PC-9 (cell line): ENCODE measurements at places on chromosomes 16 and 17.

- no peak for DNase-seq
These were observed 468.7 kb upstream of the C16orf82 start for GRCh38 chr16:26598061-26598460.

DNA sequence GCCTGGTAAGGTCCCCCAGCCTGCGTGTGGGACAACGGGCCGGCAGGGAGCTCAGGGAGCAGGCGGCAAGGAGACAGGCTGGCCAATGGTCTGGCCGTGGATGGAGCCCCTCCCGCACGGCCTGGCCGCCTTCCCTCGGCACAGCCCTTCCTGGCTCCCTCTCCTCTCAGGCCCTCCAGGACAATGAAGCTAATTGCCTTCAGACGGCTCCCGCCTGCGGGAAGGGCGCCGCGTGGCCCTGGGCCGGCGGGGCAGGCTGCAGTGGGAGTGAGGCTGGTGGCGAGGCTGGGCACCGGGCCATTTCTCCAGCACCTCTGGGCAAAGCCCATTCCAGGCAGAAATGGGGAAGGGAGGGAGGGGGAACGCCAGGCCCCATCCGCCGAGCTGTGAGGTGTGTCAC lies 50.9 kb downstream of the ENGASE start:
- DNase-seq, result no peak

DNA sequence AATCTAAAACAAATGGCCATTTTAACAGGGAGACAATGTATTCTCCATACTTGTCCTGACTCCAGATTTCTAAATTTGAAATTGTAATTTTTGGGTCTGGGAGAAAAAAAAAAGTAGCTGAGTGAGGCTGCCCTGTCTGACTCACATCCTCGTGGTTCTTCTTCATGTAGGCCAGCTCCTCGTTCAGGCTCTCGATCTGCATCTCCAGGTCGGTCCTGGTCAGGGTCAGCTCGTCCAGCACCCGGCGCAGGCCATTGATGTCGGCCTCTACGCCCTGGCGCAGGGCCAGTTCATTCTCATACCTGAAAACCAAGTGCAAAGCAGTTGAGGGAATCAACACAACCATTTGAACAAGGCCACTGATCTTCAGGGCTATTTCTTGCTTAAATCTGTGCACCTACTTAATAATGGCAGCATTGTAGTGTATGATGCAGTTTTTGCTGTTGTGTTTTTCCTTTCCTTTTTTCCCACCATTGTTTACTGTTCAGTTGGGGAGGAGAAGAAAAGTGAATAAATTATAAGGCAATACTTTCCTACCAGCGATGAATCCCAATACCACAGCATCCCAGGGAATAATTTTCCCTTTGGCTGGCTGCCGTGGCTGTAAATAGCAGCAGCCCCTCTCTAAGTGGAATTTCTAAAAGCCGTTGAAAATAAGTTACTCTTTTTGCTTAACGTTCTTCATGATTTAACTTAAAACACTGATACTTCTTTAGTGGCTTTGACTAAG lies 2.2 kb downstream of the KRT12 start:
- no peak for DNase-seq

GRCh38 chr16:19167710-19168370 lies at the start of gene SYT17:
SYT17 (plus strand) TSS chr16:19168240; CDS start chr16:19168647, 407 bp downstream.
- DNase-seq, result peak; percentile 90

DNA sequence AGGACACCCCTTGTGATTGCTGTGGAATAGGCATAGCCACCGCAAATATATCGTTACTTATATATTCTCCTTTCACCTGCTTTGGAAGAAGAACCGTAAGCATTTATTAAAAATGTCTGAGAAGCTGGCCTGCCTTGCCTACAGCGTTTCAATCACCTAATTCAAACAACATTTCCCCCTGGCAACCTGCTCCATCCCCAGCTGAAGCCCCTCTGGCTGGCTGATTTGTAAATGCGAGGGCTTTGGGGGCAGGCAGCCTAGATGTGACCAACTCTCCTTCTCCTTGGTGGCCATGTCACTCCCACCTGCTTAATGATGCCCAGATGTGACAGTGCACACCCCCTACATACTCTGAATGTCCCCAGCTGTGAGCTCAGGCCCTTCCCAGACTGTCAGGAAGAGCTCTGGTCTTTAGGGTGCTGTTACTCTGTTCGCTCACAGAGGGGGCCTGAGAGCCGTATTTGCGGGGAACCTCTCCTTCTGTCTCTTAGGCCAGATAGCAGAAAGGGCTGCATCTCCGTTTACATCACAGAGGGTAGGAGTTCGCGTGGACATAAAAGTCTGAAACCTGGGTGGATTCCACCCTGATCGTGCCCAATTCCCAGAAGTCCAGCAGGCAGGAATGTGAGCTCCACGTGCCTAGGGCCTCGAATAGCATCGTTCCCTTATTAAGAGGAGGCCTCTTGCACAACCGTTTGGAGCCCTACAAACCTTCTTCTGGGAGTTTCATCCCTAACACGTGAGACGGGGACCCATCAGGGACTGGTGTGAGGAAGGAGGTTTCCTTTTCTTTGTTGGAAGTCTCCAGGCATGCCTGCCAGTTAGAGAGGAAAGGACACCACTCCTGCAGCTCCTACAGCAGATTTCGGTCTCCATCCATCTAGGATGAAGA lies 2.4 kb upstream of the SDK2 start:
- no peak for DNase-seq

DNA sequence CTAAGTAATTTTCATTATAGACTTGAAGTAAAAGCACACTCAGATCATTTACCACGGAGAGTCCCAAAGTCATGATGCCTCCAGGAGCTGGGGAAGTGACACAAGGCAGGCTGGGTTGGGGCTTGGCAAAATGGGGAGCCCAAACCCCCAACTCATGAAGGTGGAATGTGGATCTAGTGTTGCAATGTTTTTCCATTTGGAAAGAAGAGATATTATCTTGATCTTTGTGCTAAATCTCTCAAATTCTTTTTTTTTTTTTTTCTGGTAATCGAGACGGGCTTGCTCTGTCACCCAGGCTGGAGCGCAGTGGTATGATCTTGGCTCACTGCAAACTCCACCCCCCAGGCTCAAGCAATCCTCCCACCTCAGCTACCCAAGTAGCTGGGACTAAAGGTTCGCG lies 7.5 kb upstream of the KCNG4 start:
- DNase-seq, result peak; percentile 58
